Activated CD4-positive, CD25-positive, alpha-beta regulatory T cell (primary cell): ENCODE measurements at places on chromosomes 11 and 22.

- DNase-seq: no peak
These were observed 13.6 kb downstream of the BCL9L start for GRCh38 chr11:118911880-118912741.

- no peak for DNase-seq
These were observed 108.5 kb downstream of the TSPAN18 start for GRCh38 chr11:44835296-44835695.

DNA sequence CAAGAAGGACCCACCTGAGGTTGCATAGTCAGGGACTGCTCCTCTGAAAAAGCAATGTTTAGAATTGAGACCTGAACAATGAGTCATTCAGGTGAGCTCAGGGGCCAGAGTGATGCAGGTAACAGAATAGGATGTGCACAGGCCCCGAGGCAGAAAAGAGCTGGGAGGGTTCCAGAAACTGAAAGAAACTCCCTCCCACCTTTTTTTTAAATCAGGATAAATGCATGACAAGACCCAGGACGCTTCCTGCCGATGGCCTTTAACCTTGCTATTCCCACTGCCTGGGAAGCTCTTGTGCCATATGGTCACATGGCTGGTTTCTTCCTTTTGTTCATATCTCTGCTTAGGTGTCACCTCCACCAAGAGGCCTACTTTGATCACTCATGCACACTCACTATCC, 214.2 kb upstream of the ZBED5 start:
- DNase-seq: no peak

- DNase-seq: no peak
These were observed 51.7 kb upstream of the NUP160 start for GRCh38 chr11:47899801-47900200.

DNA sequence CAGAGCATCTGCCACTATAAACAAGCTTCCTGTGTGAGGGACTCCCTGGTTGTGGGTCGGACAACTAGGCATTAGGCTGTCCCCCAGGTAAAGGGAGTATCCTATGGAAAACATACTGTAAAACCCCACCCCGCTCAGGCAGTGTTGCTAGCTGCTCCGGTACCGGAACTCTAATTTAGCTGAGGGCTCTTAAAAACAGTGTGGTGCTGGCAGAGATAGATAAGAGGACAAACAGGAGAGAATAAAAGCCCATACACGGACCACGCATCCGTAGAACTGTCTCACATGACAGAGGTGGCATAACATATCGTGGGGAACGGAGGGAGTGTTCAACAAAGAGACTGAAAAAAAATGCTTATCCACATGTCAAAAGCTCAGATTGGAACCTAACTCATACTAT, 3.4 kb upstream of the MOGAT2 start:
- DNase-seq: no peak

DNA sequence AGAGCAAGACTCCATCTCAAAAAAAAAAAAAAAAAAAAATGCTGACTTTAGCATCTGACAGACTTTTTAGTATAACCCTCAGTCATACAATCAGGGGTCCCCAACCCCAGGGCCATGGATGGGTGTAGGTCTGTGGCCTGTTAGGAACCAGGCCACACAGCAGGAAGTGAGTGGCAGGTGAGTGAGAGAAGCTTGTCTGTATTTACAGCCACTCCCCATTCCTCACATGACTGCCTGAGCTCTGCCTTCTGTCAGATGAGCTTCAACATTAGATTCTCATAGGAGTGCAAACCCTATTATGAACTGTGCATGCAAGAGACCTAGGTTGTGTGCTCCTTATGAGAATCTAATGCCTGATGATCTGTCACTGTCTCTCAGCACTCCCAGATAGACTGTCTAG, 3.3 kb downstream of the FAM227A start:
- DNase-seq: no peak

DNA sequence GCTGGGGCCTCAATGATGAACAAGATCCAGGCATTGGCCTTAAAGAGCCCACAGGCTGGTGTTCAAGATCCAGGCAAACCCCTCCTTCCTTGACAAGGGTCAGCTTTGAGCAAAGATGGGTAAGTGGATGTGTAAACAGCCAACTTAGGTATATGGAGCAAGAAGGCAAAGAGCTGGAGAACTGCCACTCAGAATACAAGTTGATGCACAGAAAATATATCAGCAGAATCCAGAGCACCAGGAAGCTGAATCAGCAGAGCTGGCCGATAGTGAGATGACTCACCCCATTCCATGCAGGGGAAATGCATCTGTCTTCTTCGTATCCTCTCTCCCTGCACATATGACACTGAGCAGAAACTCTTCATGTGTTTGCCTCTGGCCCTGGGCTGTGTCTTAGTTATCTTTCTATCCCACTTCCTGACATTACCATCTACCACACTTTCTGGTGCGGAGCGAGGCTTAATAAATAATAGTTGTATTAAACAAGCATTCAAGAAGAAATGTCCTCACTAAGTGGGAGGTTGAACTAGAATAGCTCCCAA, 57.8 kb downstream of the ENDOD1 start:
- no peak for DNase-seq

GRCh38 chr11:130528298-130529261, 80.1 kb downstream of the ADAMTS15 start:
- DNase-seq: no peak
